ENCODE measurements at places on chromosomes 7 and 10.

GRCh38 chr7:70797109-70797514, 334.8 kb upstream of the GALNT17 start:
- DNase-seq: no peak

GRCh38 chr7:109527833-109528232, 958.2 kb downstream of the DNAJB9 start:
- no peak for DNase-seq

GRCh38 chr7:3861386-3861785, 560.3 kb downstream of the SDK1 start:
- DNase-seq: no peak

DNA sequence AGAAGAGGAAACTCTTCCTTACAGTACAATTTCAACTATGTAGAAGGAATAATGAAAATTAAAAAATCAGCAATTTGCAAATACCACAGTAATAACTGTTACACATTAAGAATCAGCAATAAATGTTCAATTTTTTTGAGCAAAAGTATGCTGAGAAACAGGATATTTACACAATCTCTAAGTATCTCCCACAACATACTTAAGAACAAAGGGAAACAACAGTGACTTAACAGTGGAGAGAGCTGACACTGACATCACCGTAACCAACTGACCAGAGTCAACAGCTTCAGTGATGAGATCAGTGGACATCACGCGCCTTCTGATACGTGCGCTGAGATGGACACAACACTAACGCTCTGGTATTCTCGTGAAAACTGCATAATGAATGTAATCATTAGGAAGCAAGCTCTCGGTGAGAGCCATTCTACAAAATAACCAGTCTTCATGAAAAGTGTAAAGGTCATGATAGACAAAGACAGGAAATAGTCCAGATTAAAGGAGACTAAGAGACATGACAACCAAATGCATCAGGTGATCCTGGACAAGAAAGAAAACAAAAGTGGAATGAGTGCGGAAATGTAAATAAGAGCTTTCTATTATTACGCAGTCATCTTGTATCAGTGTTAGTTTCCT, 82.6 kb downstream of the PIP4K2A start:
- no peak for DNase-seq

DNA sequence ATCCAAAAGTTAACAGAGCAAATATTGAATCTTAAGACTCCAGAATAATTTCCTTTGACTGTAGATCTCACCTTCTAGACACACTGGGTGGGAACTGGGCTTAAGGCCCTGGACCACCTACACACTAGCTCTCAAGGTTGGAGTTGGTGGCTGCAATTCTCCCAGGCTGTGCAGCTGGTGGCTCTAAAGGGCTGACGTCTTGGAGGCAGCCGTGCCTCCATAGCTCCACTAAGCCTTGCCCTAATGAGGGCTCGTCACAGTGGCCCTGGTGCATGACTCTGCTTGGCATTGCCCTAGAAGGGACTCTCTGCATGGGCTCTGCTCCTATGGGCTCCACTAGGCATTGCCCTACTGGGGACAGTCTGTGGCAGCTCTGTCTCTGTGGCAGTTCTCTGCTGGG, 1005.2 kb downstream of the CCSER2 start:
- DNase-seq: no peak

- DNase-seq: no peak
Observed at GRCh38 chr7:84729284-84729683, 457.6 kb downstream of the SEMA3D start.

DNA sequence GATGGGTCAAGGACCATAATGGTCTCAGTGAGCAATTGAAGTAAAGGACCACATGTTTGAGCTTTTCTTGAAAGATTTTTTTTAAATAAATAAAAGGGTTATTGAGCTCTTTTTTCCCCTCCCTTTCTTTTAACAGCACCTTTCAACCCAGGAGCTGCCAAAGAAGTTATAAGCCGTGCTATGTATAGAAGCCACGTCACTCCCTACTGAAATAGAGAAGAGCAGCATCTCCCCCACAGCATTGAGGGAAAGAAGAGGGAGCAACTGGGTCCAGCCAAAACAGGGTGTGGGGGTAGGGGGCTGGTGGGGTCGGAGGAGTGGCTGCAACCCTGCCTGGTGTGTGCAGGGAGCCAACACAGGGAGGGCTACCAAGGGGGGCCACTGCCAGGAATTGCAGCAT, 227.2 kb downstream of the PLXNA4 start:
- DNase-seq: no peak

GRCh38 chr10:75108684-75109458, 2.6 kb upstream of the SAMD8 start:
- DNase-seq: no peak

GRCh38 chr7:154576604-154577003, 426.3 kb downstream of the PAXIP1 start:
- no peak for DNase-seq

GRCh38 chr7:42886129-42886528, 25.7 kb downstream of the C7orf25 start:
- DNase-seq: no peak
